Right ventricle myocardium inferior (tissue), 1 donor: ENCODE measurements at places on chromosomes 5 and 9. TPM values are rescaled to one million over a fixed set of nuclear protein-coding genes. Genes with fewer than 3 reads are reported as not detected.

GRCh38 chr9:95176755-95177319 lies 140.7 kb downstream of the FANCC start:
- DNase-seq = no peak

- no peak for DNase-seq
These were observed 61.6 kb upstream of the SPTLC1 start for GRCh38 chr9:92176800-92177185.

- no peak for DNase-seq
These were observed 852.7 kb upstream of the DMAC1 start for GRCh38 chr9:8652255-8652654.

- DNase-seq = no peak
These were observed 136.7 kb upstream of the TNFAIP8 start for GRCh38 chr5:119218830-119219782.

DNA sequence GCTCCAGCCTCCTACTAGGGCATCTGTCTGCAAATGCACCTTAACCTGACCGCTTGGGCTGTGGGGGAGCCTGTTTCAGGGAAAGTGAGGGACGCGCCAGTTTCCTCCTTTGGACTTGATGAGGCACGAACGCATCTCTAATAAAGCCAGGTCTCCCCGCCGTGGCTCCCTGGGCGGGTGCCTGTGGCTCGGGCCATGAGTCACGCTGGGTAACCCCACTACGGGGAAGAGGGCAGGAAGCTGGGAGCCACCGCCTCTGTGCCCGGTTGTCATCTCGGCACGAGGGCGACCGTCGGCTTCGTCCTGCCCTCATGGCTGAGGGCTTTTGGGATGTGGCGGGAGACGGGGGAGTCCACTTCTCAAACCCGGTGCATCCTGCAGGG lies 12.1 kb downstream of the NOTCH1 start:
- peak; percentile 87 for DNase-seq

- peak; percentile 95 for DNase-seq
These were observed at the start of gene RPP25L for GRCh38 chr9:34611811-34612787. Gene RPP25L (minus strand): TSS chr9:34612097. CDS start chr9:34611296, 801 bp downstream.

DNA sequence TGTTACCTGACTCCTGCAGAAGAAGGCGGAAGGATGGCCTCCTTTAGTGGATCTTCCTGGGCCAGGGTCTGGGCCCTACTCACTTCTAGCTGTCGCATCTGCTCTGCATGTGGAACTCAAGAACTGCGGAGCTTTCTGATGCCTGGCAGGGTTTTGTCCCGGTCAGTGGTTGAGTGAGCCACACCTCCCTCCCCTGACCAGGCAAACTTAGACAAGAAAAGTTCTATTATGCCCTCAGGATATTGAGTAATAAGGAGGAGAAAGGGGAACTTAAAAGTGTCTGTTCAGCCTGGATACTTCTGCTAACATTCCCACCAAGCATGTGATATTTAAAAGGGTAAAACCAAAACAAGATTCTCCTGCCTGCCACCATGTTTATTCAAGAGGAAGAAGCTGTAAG lies at the start of gene FYB1:
Gene FYB1 (minus strand): TSS at position 127 of the 400 bp plus-strand sequence. CDS start 16,603 bp downstream, outside the sequence.
- DNase-seq = peak; percentile 83

DNA sequence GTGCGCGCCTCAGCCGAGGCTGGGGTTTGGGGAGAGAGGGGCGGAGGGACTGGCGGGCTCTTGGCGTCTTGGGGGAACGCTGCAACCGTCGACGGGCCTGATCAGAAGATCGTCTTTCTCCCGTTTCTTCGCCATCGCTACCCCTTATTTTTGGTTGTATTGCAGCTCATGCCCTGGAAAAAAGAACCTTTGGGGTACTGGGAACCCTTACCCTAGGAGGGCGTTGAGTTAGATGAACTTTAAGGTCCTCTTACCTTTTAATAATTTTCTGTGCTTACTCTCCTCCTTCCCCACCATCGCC lies 719 bp downstream of the PAIP2 start:
- DNase-seq = no peak

GRCh38 chr5:118611332-118611945 lies 376.9 kb downstream of the DTWD2 start:
- peak; percentile 53 for DNase-seq

GRCh38 chr5:169354263-169354662 lies 53.3 kb upstream of the SLIT3 start:
- DNase-seq = no peak

GRCh38 chr9:99749641-99750040 lies 72.0 kb upstream of the NR4A3 start:
- no peak for DNase-seq

MARCHF6 gene
- 161 TPM for total RNA-seq

CCL27 gene
- total RNA-seq = not detected

OGN gene
- total RNA-seq = 9.3 TPM

ALDH7A1 gene
- total RNA-seq = 35.5 TPM

FSD1L gene
- total RNA-seq = 4.5 TPM

CHSY3 gene
- total RNA-seq = 0.57 TPM
